ENCODE measurements at places on chromosomes 7 and 10. TPM values are rescaled to one million over a fixed set of nuclear protein-coding genes. Genes with fewer than 3 reads are reported as not detected.

DNA sequence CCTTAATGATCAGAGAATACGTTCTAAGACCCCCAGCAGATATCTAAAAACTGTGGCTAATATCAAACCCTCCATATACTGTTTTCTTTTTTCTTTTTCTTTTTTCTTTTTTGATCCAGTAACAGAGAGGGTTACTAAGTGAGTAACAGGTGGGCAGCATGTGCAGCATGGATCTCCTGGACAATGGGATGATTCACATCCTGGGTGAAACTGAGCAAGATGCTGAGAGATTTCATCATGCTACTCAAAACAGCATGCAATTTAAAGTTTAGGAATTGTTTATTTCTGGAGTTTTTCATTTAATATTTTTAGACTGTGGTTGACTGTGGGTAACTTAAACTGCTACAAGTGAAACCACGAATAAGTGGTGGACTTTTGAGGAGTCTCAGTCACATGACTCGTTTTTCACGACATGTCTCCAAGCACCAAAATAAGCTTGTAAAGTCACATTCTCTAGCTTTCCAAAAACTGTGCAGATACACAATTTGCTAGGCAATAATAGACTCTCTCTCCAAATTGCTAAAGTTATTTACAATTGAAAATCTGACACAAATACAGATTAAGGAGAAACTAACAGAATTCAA, 716.2 kb downstream of the NXPH1 start:
- no peaks in the 10 kb centered on the region for H3K4me1 ChIP-seq
- no peak for DNase-seq
- no peak overlapping the region for H3K27ac ChIP-seq
- peaks cover 4% of the 10 kb centered on the region for H3K36me3 ChIP-seq
- no peak overlapping the region for H3K4me3 ChIP-seq

DNA sequence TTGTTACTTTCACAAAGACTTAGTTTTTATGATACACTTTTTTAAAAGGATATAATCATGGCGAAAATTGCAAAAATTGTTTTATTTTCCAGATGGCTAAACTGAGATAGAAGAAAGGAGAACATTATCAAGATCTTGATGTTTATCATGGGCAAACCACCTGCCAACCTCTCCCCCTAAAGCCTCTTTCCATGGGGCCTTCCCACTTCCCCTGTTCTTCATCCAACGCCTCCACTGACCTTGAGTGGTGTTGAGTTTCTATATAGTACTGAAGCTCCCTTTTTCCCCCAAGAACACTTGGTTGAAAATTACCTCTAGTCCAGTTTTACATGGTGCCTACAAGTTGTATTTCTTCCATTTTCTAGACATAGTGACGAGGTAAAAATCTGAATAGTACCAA, 5.0 kb downstream of the CREB3L2 start:
- peaks cover 79% of the 10 kb centered on the region for H3K4me1 ChIP-seq
- peak overlapping the region; percentile 67 for H3K27ac ChIP-seq
- no peak for DNase-seq

DNA sequence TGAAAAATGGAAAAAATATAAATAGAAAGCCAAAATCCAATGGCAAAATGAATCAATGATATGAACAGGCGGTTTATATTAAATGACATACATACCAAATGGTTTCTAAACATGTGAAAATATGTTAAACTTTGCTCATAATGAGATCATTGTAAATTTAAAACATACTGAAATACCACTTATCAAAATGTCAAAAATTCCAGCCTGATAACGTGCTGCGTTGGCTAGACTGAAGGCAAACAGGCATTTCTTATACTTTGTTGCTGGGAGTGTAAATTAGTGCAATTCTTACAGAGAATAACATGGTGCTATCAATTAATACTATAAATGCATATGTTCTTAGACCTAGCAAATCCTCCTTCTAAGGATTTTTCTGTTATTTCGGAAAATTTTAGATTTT, 225.8 kb upstream of the FAM3C start:
- H3K27me3 ChIP-seq: no peaks in the 10 kb centered on the region
- H3K4me1 ChIP-seq: no peaks in the 10 kb centered on the region
- H3K36me3 ChIP-seq: no peaks in the 10 kb centered on the region
- no peak overlapping the region for H3K27ac ChIP-seq

DNA sequence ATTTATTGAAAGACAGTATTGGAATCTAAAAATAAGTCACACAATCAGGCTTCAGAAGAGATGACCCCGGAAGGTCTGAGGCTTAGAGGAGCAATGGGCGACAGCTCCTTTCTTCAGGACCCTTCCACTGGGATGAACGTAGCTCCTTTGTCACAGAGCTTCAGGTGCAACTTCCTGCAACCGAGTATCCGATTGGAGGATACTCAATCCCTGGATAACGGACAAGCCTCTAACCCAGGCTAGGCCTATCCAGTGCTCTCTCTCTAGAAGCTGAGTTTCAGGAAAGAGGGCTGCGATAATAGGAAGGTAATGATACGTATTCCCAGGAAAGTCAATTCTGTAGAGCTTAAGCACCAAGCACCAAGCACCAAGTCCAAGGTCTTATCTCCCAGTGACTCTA, 349.4 kb upstream of the NPSR1 start:
- DNase-seq: no peak
- H3K27me3 ChIP-seq: no peaks in the 10 kb centered on the region
- H3K36me3 ChIP-seq: no peaks in the 10 kb centered on the region
- H3K4me3 ChIP-seq: no peak overlapping the region
- H3K27ac ChIP-seq: no peak overlapping the region

DNA sequence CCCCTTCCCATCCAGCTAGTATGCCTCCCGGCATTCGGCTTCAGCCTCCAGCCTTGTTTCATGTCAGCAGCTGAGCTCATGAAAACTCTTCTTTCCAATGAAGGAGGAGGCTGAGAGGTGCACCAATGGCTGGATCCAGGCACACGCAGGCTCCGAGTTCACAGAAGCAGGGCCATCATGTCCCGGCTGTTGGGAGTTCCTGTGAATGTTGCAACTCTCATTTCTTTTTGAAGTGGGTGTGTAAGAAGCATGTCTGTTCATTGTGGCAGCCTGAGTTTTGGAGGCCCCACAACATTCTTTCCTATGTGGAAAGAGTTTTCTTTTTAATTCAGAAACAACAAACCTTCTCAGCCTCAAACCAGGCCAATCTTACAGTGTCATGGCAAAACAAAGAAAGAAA, 89.7 kb downstream of the PTPRE start:
- no peaks in the 10 kb centered on the region for H3K36me3 ChIP-seq
- DNase-seq: no peak
- H3K4me3 ChIP-seq: no peak overlapping the region
- H3K27ac ChIP-seq: no peak overlapping the region
- no peaks in the 10 kb centered on the region for H3K27me3 ChIP-seq

- DNase-seq: no peak
- H3K4me1 ChIP-seq: peaks cover 15% of the 10 kb centered on the region
- H3K27ac ChIP-seq: no peak overlapping the region
- no peak overlapping the region for H3K4me3 ChIP-seq
Observed at GRCh38 chr7:20778063-20778721, 8.5 kb downstream of the SP8 start.

- no peak overlapping the region for H3K4me3 ChIP-seq
- no peaks in the 10 kb centered on the region for H3K4me1 ChIP-seq
- no peaks in the 10 kb centered on the region for H3K36me3 ChIP-seq
Observed at GRCh38 chr10:52706332-52707070, 66.1 kb downstream of the MBL2 start.

DNA sequence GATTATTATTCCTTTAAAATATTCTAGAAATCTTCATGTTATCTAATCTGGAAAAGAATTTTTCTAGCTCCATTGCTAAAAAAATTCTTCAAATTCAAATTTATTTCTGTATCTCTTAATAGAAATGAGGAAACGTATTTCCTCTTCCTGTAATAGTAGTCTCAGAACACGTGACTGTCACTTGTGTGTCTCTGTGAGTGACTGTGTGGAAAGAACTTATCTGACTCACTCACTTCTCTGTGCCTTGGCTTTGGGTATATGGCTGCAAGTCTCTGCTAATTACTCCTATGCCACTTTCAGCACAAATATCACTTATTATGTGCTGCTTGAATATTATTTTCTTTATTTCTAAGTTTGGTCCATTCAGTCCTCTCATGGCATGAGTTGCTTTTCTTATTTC, 132.7 kb downstream of the CNTNAP2 start:
- no peak for DNase-seq
- no peaks in the 10 kb centered on the region for H3K36me3 ChIP-seq
- H3K27me3 ChIP-seq: no peaks in the 10 kb centered on the region
- H3K4me3 ChIP-seq: no peak overlapping the region
- no peaks in the 10 kb centered on the region for H3K4me1 ChIP-seq

- H3K4me3 ChIP-seq: no peak overlapping the region
- no peaks in the 10 kb centered on the region for H3K36me3 ChIP-seq
- DNase-seq: no peak
- no peaks in the 10 kb centered on the region for H3K4me1 ChIP-seq
- no peak overlapping the region for H3K27ac ChIP-seq
Observed at GRCh38 chr10:54702583-54703485, 98.2 kb downstream of the PCDH15 start.

The TACC2 gene
- not detected for polyA plus RNA-seq

The RPP30 gene
- polyA plus RNA-seq: 33.2 TPM

The ANKRD61 gene
- polyA plus RNA-seq: not detected

The DYNC1I1 gene
- polyA plus RNA-seq: not detected

The DNAAF5 gene
- 0.45 TPM for polyA plus RNA-seq

The CTBP2 gene
- polyA plus RNA-seq: 89.8 TPM
